ENCODE measurements at places on chromosomes 7 and 10.

- no peak for DNase-seq
These were observed 9.4 kb downstream of the ASB13 start for GRCh38 chr10:5656737-5657579.

DNA sequence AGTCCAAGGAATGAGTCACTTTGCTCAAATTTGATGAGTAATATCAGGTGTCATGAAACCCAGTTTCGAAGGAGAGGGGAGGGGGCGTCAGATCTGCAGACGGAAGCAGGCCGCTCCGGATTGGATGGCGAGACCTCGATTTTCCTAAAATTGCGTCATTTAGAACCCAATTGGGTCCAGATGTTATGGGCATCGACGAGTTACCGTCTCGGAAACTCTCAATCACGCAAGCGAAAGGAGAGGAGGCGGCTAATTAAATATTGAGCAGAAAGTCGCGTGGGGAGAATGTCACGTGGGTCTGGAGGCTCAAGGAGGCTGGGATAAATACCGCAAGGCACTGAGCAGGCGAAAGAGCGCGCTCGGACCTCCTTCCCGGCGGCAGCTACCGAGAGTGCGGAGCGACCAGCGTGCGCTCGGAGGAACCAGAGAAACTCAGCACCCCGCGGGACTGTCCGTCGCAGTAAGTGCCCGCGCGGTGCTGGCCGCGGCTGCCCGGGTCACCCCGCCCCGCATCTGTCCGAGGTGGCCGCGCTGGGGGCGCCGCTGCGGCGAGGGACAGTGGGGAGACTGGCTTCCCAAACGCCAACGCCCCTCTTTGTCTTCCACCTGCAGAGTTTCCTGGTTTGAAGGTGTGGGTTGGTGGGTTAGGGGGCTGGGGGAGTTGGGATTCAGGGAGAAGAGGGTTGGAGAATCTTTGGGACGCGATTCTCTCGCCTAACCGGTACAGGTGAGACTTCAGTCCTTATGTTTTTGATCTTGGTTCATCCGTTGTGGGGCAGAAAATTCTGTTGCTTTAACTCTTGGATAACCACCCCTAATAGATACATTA is at the start of gene TAC1:
TSS of gene TAC1 (plus strand) at position 351 of the 829 bp plus-strand sequence. CDS start 527 bp downstream, outside the sequence.
- no peak for DNase-seq

- DNase-seq: no peak
These were observed 99.6 kb downstream of the JAZF1 start for GRCh38 chr7:28081016-28081415.

GRCh38 chr7:2038931-2039728 is 193.6 kb downstream of the MAD1L1 start:
- no peak for DNase-seq

DNA sequence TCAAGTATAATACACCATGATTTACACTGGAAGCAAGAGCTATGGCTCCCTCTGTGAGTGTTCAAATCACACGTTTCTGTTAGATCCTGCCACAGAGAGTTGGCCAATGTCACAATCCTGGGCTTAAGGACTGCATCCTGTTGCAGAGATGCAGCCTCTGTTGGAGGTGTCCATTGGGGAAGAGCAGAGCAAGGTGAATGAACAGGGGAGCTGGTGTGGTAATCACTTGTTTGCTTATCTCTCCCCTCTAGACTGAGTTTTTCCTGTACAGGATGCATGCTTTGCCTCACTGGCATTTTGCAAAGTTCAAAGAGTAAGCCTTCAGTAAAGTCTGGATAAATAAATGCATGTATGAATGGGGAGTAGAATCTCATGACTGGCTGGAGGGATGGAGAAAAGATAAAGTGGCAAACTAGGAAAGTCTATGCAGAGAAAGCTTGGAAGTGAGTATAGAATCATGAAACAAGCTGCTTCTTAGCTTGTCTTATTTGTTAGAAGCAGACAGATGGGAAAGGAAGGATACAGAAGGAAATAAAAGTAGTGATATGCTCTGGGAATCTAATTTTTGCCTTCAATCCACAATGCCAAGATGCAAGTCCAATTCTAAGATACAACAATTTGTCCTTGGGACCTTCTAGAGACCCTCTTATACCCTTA is 605.9 kb downstream of the KCNMA1 start:
- no peak for DNase-seq

DNA sequence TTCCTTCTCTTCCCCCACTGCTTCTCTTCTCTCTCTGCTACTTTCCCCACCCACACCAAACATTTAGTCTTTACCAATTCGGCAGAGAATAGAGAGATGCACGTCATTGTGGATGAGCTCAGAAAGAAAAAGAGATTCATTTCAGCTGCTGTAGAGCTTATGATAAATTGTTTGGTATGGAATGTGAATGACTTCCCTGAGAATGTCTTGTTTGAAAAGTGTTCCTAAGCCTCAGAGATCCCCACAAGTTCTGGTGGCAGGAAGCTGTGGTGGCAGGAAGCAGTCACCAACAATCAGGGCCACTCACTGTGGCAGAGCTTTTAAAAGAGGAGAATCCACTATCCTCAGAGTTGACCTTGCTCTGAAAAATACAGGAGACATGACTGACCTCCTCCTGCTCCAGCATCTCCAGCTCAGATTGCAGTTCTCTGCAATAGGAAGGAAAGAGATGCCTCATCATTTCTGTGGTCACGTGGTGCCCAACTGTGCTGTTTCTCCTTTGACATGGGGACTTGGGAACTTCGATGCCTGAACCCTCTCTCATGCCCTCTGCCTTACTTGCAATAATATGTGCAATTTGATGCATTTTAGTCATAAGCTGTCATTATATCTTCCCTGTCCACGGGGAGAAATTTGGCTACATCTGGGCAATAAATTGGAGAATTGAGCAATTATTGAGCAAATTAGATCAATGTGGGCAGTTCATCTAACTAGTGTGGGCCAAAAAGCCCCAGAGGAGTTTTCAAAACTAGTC is 76.5 kb downstream of the BMPER start:
- DNase-seq: no peak

DNA sequence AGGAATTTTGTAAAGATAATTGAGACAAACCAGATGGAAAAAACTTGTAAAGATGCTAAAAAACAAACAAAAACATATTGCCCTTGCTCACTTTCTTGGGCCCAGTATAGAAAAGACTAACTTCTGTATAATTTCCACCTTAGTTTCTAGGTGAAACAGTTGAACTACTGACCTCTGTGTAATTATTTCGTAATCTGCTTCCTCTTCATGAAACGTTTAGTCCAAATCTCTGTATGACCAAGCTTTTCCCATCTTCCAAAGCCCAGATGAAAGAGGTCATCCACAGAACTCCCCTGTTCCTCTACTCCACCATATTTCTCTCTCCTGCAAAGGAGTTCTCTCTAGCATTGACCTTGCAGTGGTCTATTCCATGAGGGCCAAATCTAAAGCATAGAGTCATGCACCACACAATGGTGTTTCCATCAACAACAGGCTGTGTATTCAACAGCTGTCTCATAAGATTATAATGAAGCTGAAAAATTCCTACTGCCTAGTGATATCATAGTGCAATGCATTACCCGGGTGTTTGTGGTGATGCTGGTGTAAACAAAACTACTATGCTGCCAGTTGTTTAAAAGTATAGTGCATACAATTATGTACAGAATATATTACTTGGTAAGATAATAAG is 647.6 kb downstream of the TNS3 start:
- no peak for DNase-seq

GRCh38 chr10:123463181-123463580 is 203.0 kb upstream of the GPR26 start:
- DNase-seq: no peak

DNA sequence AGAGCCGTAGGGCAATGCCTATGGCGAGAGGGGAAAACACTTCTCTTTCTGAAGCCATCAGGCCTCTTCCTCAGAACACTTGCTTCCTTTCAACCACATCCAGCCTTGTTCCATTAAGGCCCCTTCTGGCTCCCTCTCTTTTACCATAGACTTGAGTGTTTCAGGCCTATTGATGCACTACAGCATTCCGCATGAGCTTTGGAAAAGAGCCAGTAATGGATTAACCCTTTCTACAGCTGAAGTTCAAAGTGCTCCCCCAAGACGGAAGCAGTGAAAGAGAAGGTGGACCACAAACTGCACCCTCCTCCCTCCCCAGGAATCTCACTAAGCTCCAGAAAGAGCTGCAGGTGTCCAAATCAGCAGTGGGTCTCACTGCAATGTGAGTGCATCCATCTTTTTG is 102.7 kb upstream of the C7orf33 start:
- DNase-seq: no peak

- DNase-seq: no peak
These were observed 29.9 kb downstream of the PAPOLB start for GRCh38 chr7:4831723-4832495.

Measured in NCI-H510A (cell line).